ENCODE measurements at places on chromosomes 3 and 15. TPM values are rescaled to one million over a fixed set of nuclear protein-coding genes. Genes with fewer than 3 reads are reported as not detected.

The BCL2A1 gene
- total RNA-seq = 8.4 TPM

The DNAH12 gene
- total RNA-seq = 0.06 TPM

The CHAC1 gene
- 4.4 TPM for total RNA-seq

The UBA7 gene
- 5.1 TPM for total RNA-seq

The BCL6 gene
- total RNA-seq = 2.3 TPM

The GOLGA8J gene
- not detected for total RNA-seq

The PIF1 gene
- total RNA-seq = 26.6 TPM

The PDZRN3 gene
- 3.5 TPM for total RNA-seq

The C15orf39 gene
- 3.1 TPM for total RNA-seq

Measured in Daoy (cell line).